ENCODE measurements at places on chromosomes 1 and 21.

DNA sequence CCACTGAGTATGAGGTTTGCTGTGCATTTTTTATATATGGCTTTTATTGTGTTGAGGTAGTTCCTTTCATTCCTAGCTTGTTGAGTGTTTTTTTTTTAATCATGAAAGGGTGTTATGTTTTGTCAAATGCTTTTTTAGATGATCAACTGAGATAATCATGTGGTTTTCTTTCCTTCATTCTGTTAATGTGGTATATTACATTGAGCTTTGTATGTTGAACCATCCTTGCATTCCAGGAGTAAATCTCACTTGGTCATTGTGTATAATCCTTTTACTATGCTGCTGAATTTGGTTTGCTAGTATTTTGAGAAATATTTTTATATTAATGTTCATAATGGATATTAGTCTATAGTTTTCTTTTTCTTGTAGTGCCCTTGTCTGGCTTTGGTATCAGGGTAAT, 11.1 kb upstream of the ZBTB40 start:
- DNase-seq, result no peak

DNA sequence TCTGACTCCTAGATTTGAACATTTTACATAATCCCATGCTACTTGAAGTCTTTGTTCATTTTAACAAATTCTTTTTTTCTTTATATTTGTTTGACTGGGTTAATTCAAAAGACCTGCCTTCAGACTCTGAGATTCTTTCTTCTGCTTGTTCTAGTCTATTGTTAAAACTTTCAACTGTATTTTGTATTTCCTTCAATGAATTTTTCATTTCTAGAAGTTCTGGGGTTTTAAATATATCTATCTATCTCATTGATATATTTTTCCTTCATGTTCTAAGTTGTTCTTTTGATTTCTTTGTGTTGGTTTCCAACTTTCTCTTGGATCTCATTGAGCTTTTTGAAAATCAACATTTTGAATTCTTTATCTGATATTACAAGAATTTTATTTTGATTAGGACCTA, 64.3 kb downstream of the HMCN1 start:
- DNase-seq, result no peak

- no peak for DNase-seq
Observed at GRCh38 chr1:156009404-156009803, 11.3 kb downstream of the SSR2 start.

DNA sequence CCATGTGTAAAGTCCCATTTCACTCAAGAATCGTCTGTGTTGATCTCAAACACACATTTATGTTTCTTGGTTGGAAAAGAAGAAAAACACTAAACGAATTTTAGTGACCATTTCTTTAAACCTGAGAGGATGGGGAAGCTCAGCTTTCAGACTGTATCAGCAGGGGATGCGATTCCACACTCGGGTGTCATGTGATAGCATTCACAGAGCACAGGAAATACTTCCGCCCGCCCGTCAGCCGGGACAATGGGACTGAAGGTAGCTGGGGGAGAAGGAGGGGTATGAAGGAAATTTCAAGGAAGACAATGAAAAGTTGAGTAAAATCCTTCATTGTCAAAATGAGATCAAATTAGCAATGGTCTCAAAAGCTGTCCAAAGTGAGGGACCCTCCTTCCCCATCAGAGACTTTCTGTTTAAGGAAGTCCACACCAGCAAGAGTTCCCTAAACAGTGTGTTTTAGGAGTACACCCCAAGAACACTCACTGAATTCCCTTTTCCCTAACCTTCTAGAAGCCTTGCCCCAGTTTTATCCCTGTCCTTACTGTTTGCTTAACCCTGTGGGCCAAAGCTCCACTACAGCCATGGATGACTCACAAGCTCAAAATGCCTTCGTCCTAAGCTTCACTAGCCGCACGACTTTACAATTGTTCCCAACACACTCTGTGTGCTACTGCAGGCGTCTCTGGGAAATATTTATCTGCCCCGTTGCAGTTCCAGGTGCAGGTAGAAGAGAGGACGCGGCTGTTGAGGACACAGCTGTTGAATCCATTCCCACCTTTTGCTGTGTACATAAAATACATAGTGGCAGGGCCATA, 51.4 kb upstream of the SIM2 start:
- no peak for DNase-seq

DNA sequence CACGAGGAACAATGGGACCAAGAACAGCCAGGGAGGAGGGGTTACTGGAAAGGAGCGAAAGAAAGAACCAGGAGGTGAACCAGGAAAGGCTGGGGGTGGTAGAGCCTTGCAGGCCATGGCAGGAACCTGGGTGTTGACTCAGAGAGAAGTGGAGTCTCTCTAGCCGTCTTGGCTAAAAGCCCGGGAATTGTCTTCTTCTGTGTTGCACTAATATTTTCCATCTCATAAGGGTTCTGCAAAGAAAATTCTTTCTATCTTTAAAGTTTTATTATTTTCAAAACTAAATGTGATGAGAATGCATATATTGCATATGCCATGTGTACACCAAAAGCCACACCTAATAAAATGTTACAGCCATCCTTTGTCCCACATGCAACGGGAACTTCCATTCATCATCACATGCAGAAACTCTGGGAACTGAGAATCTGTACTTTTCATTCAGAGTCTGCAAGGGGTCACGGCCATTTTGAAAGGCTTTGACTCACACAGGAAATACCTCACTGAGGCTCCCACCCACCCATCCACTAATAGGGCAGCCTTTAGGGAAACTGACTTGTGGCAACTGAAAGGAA, 38.0 kb downstream of the ERG start:
- no peak for DNase-seq

GRCh38 chr1:160004001-160004400, 27.8 kb downstream of the PIGM start:
- no peak for DNase-seq

- no peak for DNase-seq
Observed at GRCh38 chr1:35532497-35533223, 24.5 kb downstream of the KIAA0319L start.

GRCh38 chr1:67582625-67583461, 102.2 kb upstream of the GADD45A start:
- DNase-seq, result no peak

DNA sequence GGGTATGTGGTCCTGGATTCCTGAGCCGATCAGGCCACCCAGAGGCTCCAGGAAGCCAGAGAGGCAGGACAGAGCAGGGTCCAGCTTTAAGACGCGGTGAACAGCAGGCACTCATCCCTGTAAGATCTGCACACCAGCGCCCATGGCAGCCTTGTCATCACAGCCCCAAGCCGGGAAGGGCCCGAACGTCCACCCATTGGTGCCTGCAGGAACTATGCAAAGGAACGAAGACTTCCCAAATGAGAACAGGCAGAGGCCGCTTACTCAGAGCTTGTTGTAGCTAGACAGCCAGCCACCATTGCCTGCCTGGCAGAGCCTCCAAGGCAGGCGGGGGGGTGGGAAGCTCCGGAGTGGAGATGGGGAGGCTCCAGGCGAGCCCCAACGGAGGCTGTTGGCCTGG, 12.1 kb upstream of the ARHGEF16 start:
- DNase-seq, result no peak

DNA sequence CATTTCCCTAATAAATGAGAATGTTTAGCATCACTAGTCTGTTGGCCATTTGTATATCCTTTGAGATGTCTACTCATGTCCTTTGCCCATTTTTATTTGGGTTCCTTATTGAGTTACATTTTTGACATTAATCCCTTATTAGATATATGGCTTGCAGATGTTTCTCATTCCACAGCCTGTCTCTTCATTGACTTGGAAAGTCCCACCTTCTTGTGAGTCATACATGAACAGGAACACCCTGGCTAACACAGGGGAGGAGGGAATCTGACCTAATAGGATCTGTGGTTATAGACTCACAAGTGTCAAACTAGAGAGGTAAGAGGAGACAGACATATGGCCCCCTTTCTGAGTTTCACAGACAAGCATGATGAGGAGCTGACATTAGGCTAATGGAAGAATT, 11.5 kb downstream of the ZP4 start:
- no peak for DNase-seq

DNA sequence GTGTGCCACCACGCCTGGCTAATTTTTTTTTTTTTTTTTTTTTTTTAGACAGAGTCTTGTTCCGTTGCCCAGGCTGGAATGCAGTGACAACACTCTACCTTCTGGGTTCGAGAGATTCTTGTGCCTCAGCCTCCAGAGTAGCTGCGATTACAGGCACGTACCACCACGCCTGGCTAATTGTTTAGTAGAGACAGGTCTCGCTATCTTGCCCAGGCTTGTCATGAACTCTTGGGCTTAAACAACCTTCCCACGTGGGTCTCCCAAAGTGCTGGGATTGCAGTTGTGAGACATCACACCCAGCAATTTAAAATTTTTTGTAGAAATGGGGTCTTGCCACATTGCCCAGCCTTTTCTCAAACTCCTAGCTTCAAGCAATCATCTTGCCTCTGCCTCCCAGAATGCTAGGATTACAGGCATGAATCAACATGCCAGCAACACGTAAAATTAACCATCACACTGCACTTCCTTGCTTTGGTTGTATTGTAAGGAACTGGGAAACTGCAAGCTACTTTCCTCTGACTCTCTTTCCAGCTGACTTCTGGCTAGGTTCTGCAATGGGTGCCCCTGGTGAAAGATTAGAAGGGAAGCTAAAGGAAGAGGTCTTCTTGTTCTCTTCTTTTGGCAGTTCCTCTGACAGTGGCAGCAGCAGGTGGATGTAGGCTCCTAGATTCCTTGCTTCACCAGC, 13.9 kb upstream of the IL6R start:
- no peak for DNase-seq

DNA sequence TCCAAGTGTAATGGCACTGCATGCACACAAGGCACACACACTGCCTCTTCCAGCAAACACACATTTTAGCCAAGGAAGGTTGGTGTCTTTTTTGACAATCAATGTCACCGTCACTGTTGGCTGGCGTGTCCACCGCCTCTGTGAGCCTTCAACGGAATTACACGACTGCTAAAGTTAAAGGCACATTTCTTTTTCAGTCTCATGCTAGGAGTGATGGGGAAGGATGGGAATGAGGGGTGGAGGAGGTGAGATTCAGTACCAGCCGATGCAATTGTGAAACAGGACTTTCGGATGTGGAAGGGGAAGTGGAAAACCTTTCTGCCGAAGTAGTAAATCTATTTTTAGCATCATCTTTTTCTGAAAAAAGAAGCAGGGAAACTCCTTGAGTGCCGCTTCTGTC, 1.4 kb downstream of the ELAVL4 start:
- no peak for DNase-seq

- DNase-seq, result no peak
Observed at GRCh38 chr1:172278478-172278877, 142.0 kb upstream of the C1orf105 start.

DNA sequence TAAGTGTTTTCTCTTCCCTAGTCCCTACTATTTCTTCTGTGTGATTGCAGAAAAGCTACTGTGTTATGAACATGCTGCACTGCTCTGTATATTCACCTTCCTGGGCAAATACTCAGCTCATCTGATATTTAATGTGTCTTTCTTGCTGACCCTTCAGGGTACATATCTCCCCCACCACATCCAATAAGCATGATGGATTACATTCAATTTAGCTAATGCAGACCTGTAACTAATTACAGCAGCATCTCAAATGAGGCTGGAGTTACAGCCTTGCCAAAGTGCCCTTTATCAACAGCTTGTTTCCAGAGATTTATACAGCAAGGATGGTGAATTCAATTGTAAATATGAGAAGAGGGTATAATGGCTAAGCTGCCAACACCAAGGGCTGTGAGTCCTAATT, 144.0 kb downstream of the KCNH1 start:
- no peak for DNase-seq

DNA sequence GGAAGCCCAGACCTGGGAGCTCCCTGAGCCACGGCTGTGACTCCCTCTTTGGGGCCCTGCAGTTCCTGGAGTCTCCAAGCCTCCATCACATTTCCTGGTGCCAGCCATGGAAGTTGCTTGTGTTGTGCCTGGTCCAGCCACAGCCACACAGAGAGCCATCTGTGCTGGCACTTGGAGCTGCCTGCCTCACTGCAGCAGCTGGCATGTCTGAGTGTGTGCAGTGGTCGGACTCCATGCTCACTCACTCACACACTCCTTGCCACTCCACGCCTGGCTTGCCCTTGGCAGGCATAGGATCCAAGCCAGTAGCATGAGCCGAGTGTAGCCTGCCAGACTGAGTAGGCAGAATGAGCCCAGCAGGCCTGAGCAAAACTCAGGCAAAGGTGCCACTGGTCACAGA, 516.3 kb upstream of the BEND5 start:
- no peak for DNase-seq
